Activated T-helper 2 cell treated with anti-CD3 and anti-CD28 coated beads, Interferon-gamma antibody, Interleukin-2, Interleukin-4, amounts not matched to agents 10 μg/mL and 5 μg/mL and 100 μg/mL, durations not matched to agents 14 hours and 24 hours and 36 hours (primary cell): ENCODE measurements at places on chromosomes 12 and 14.

- H3K4me3 ChIP-seq: no peak overlapping the region
- peaks cover 61% of the 10 kb centered on the region for H3K27me3 ChIP-seq
- no peaks in the 10 kb centered on the region for H3K36me3 ChIP-seq
- H3K4me1 ChIP-seq: no peaks in the 10 kb centered on the region
Measured at GRCh38 chr14:106802413-106803364, 1276.3 kb downstream of the TMEM121 start.

DNA sequence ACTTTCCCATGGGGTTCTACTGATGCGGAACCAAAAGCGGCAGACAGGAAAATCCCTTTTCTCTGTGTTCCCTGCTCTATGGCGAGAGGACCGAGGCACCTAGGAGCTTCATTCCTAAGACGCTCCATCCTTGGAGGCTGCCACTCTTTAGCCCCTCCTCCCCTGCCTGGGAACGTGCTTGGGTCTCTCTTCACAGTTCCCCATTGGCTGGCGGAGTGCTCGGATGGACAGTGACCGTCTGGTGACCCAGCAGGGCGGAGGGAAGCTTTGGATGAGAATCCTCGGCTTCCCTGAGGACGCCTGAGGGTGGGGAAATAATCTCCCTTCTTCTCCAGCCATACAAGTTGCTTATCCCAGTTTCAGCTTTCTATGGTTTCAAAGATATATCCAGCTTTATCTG lies 37.3 kb downstream of the KCNA5 start:
- DNase-seq: no peak
- H3K4me3 ChIP-seq: no peak overlapping the region
- peaks cover 8% of the 10 kb centered on the region for H3K27me3 ChIP-seq
- H3K27ac ChIP-seq: no peak overlapping the region
- H3K36me3 ChIP-seq: no peaks in the 10 kb centered on the region
- no peaks in the 10 kb centered on the region for H3K4me1 ChIP-seq

- no peaks in the 10 kb centered on the region for H3K27me3 ChIP-seq
- H3K4me1 ChIP-seq: peaks cover 32% of the 10 kb centered on the region
- DNase-seq: no peak
- no peak overlapping the region for H3K4me3 ChIP-seq
Measured at GRCh38 chr14:93078870-93079269, 36.9 kb downstream of the ITPK1 start.

DNA sequence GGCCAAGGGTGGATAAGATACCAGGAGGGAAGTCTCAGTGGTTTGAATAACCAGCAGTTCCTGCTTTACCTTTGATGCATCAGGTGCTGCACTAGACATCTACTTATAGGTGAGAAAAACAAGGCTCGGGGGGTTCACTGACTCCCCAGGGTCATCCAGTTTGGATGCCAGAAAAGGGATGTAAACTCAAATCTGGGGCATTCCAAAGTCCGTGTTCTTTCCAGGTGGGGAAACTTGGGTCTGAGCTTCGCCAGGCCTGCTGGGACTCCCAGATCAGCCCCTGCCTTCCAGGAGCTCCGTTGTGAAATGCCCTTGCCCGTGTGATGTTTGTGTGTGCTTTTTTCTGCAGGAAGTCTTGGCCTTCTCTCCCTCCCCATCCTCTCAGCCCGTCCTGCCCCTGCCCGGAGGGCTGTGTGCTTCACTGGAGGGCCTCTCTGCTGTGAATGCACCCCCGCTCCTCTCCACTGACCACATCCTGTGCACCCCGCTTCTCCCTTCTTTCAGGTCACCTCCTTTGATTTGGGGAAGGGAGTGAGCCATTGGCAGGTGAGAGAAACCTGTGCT lies 42.1 kb downstream of the TSPAN9 start:
- H3K36me3 ChIP-seq: no peaks in the 10 kb centered on the region
- H3K4me1 ChIP-seq: no peaks in the 10 kb centered on the region
- no peak overlapping the region for H3K27ac ChIP-seq
- peaks cover 36% of the 10 kb centered on the region for H3K27me3 ChIP-seq
- H3K4me3 ChIP-seq: no peak overlapping the region

- no peak overlapping the region for H3K27ac ChIP-seq
- no peaks in the 10 kb centered on the region for H3K27me3 ChIP-seq
- no peak overlapping the region for H3K4me3 ChIP-seq
- H3K4me1 ChIP-seq: no peaks in the 10 kb centered on the region
- H3K36me3 ChIP-seq: no peaks in the 10 kb centered on the region
Measured at GRCh38 chr14:78983126-78983525, 813.0 kb downstream of the NRXN3 start.

GRCh38 chr12:130966443-130967030 lies 12.8 kb downstream of the ADGRD1 start:
- no peak overlapping the region for H3K4me3 ChIP-seq
- no peak for DNase-seq
- H3K4me1 ChIP-seq: no peaks in the 10 kb centered on the region
- no peak overlapping the region for H3K27ac ChIP-seq

DNA sequence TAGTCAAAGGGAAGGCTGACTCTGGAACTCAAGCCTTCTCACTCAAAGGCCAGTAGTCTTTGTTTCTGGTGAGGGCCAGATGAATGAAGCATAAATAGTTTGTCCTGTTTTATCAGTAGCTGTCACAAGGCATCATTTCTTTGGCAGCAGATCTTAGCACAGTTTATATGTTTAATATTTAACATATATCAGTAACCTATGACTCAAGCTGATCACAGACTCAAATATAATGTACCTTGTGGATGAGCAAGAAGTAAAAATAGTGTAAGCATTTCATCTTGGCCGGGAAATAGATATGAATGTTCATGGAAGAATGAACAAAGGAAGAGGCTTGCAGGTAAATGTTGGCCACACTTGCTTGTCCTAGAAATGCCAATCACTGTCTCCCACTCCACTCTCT lies 158.3 kb upstream of the BMP4 start:
- H3K36me3 ChIP-seq: no peaks in the 10 kb centered on the region
- no peak overlapping the region for H3K4me3 ChIP-seq
- H3K27ac ChIP-seq: no peak overlapping the region
- H3K27me3 ChIP-seq: no peaks in the 10 kb centered on the region
- H3K4me1 ChIP-seq: no peaks in the 10 kb centered on the region

DNA sequence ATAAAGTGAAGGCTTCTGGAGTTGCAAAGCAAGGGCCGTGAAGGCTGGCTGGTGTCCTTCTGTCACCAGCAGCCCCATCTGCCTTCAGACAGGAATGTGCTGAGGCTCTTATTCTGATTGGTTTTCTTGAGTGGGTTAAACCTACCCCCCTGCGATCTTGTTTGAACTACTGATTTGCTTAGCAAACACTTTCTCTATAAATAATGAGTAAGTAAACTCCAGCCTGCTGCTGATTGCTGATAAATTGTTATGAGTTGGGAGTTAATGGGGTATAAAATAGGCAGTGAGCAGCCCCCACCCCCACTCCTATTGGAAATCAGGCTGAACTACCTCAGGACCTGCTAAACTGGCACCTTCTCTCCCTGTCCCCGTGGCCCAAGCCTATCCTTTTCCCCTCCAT lies 146.1 kb upstream of the NOS1 start:
- no peak for DNase-seq
- no peaks in the 10 kb centered on the region for H3K36me3 ChIP-seq
- no peaks in the 10 kb centered on the region for H3K27me3 ChIP-seq
- H3K27ac ChIP-seq: no peak overlapping the region

GRCh38 chr12:93676408-93677194 lies 574 bp upstream of the CRADD start:
- H3K4me1 ChIP-seq: peaks cover 29% of the 10 kb centered on the region
- no peak for DNase-seq
- H3K27me3 ChIP-seq: peaks cover 9% of the 10 kb centered on the region
- H3K36me3 ChIP-seq: peaks cover 12% of the 10 kb centered on the region

DNA sequence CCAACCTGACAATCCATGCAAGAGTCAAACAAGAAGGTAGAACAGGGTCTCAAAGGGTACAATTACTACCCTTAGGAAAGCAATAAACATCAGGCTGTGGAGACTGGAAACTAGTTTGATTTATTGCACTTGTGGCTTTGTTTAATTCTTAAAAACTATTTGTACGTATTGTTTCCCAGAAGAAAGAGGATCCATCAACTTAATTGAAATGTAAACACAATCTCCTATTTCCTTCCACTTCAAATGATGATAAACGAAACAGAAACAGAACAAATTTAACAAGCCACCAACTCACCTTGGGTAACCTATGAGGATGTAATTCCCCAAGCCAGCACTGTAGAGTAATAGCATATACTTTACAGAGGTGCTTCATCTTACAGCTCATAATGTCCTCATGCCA lies 8.0 kb downstream of the STXBP6 start:
- no peak for DNase-seq
- no peaks in the 10 kb centered on the region for H3K4me1 ChIP-seq
